ENCODE measurements at places on chromosomes 1 and 21.

- no peak for DNase-seq
Observed at GRCh38 chr1:89866568-89866967, 45.7 kb downstream of the LRRC8D start.

DNA sequence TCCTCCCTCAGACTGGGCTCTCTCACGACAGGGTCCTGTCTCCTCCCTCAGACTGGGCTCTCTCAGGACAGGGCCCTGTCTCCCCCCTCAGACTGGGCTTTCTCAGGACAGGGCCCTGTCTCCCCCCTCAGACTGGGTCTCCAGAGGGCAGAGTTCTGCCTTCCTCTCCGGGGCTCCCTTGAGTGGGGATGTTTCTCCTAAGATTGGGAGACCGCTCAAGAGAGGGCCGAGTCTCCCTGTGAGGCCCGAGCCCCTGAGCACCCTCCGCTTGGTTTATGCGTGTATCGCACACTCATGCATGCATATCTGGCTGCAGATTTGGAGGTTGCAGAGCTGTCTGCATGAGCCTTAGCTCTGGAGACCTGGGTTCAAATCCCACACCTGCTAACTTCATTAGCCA, 39.3 kb upstream of the CSF3R start:
- peak; percentile 39 for DNase-seq

GRCh38 chr21:29168891-29169315, 38.5 kb downstream of the MAP3K7CL start:
- no peak for DNase-seq

GRCh38 chr1:90510143-90510542, 207.0 kb downstream of the BARHL2 start:
- no peak for DNase-seq

DNA sequence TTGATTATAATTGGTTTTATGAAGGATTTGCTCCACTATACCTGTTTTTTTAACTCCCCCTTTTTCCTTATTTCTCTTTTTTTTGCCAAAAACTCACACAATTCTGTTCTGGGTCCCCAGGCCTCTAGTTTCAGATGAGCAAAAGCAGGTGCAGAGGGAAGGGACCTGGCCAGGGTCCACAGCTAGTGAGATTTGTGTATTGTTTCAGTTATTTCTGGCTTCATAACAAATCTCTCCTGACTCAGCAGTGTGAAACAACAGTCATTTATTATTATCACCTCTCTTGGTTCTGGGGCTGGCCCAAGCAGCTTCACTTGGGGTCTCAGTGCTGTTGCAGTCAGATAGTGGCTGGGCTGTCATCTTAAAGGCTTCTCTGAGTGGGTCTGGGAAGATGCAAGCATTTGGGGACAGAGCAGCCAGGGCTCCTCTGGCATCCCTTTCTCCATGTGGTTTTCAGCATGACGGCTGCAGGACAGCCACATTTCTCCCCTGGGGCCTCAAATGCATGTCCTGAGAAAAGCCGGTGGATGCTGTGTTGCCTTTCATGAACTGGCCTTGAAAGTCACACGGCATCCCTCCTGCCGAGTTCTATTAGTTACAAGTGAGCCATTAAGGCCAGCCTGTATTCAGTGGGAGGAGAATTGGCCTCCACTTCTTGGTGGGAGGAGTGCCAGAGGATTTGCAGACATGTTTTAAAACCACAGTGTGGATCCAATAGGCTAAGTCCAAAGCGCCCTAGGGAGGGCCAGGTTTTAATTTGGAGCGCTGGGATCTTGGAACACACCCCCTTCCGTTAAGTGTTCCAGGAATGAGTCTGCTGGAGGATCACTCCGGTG, 137.1 kb downstream of the CAMTA1 start:
- DNase-seq, result no peak

GRCh38 chr1:213070406-213070805, 19.4 kb downstream of the RPS6KC1 start:
- no peak for DNase-seq

DNA sequence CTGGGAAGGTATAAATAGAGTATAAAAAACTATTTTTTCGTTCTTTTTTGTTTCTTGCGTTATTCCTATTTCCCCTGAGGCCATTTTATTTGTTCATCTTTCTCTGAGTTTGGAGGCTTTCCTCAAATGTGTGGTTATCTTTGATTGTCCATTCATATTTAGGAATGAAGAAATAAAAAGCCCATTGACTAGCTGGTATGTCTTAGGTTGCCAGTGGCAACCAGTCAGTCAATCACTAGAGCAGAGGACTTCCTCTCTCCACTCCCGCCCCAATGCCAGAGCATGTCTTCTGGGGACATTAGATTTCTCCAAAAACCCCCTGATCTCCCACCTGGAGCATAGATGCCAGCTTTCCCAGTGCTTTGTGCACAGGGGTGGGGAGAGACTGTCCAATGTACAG, 20.7 kb upstream of the FOXE3 start:
- DNase-seq, result no peak

DNA sequence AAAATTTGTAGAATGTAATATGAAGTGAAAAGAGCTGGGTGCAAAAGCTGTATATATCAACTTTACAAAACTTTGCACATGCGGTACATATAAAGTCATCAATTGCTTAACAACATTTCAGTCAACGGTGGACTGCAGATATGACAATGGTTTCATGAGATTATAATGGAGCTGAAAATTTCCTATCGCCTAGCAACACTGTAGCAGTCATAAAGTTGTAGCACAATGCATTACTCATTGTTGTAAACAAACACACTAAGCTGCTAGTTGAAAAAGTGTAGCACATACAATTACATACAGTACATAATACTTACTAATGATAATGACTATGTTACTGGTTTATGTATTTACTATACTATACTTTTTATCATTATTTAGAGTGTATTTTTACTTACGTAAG, 64.0 kb downstream of the RGS7 start:
- DNase-seq, result no peak

- no peak for DNase-seq
Observed at GRCh38 chr1:2473198-2473597, 2.9 kb upstream of the PLCH2 start.

DNA sequence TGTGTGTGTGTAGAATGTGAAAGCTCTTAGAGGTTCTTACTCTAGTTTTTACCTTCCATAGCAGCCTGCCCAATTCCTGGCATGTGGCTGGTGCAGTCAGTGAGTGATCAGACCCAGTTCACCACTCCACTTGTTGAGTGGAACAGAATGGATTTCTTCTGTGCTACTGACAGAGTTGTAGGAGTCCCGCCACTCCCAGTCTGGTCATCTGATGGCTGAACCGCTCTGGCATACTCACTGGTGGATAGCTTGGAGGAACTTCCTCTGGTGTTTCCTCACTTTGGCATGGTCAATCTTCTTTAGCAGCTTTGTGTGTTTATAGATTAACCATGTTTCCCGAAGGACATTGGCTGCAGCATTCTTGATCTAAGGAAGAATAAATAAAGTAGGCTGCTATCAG, 106.7 kb upstream of the ADAR start:
- no peak for DNase-seq

DNA sequence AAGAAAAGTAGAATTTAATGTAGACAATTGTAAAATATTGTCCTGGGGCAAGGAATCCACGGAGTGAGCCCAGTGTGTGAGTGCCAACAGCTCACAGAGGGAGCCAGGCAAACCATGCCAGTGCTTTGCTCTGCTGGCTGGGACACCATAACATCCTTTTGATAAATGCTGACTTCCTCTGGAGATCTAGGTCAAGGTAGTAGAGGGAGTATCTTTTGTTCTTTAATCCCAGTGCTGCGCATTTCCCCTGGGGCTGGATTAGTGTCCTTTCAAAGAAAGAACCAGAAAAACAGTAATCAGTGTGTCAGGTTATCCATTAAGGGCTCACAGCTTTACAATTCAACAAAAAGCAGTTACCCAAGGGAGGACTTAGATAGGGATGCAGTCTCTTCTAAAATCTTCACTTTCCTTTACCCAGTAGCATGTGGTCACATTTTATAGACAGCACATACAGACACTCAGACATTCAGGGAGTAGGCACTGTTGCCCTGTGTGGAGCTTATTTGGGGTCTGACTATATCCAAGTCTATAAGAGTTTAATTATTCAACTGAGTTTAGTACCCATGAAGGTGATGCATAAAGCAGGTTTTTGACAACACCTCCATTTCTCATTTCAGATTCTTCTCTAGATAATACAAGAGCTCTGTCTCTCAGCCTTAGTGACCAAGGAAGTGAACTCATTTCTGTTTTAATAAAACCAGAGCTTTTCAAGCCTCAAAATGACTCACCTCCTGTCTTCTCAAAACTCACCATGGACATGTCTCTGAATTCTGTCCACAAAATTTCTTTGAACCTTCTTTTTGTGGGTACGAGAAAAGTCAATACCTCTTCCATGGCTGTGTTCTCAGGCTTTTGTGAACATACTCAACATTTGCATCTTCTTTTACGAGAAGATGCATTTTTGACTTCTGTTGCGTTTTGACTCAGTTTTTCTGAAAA, 215.3 kb downstream of the BRINP2 start:
- DNase-seq, result no peak

GRCh38 chr1:58392083-58392482, 154.4 kb downstream of the OMA1 start:
- DNase-seq, result no peak

DNA sequence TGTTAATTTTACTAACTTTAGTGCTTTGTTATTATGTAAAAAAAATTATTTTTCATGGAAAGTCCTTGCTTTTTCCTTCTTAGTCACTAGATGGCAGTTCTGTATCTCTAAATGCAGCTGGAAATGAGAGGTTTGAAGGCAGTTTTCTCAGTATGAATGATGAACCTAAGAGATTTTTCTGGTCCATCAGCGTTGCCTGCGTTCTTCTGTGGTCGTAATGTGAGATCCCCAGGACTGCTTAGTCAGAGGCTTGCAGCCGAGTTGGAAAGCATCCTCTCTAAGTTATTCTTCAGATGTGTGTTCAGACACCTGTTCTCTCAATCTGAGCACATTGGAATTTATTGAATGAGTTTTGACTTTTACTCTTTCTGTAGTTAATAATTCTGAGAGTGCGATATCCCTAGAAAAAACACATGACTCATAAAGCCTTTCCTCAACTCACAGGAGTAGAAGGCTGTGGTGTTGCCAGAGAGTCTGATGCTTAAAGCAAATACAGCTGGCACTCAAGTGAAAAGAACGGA, 99.3 kb downstream of the FMN2 start:
- no peak for DNase-seq

DNA sequence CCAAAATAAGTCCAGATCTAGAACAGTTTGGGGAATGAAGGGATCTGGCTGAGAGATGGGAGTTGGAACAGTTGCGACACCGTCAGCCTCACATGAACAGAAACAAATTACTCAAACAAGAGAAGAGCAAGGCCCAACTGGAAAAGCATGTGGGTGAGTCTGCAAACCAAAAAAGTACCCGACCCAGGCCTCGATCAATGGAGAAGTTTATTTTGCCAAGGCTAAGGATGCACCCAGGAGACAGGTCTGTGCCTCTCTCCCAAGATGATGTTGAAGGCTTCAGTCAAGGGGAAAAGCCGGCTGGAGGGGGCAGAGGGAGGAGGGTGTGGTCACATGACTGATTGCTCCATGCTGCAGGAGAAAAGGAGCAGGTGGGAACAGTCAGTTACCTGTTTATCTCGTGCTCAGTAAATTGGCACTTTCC, 42.3 kb downstream of the KRTAP10-1 start:
- DNase-seq, result no peak

GRCh38 chr1:64539781-64540218, 69.9 kb downstream of the CACHD1 start:
- no peak for DNase-seq

DNA sequence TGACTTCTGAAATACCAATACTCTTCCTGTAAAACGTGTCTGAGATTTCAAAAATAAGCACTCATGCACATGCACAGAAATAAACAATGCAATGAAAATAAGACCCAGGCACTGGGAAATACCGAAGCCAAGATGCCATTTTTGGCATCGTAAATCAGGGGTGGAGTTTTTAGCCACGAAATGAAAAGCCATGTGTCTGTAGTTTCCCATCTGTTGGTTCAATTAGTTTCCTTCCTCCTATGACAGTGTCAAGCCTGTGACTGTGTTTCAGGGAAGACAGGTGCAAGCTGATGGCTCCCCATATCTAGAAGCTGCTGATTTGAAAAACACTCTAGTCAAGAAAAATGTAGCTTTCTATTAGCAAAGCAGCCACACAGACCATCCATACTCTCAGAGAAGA, 480.4 kb upstream of the CAMK1G start:
- DNase-seq, result no peak

DNA sequence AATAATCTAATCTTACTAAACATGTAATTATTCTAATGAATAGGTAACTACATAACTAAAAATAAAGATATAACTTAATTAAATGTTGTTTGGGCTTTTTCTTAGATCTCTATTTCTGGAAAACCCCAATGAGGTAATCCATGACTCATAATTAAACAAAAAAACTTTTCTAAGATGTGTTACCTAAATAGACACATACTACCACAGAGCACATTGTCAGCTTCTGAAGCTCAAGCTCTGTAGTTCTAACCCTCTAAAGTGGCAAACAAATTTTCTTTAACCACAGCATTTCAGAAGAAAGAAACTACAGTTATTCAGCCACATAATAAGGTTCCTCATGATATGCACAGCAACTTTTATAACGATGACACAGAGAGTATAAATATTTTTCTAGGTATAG, 4.2 kb downstream of the OR6K3 start:
- DNase-seq, result no peak

GRCh38 chr1:172753964-172754363, 95.1 kb downstream of the FASLG start:
- DNase-seq, result no peak

GRCh38 chr1:209988706-209989105, 50.7 kb downstream of the SYT14 start:
- DNase-seq, result no peak

DNA sequence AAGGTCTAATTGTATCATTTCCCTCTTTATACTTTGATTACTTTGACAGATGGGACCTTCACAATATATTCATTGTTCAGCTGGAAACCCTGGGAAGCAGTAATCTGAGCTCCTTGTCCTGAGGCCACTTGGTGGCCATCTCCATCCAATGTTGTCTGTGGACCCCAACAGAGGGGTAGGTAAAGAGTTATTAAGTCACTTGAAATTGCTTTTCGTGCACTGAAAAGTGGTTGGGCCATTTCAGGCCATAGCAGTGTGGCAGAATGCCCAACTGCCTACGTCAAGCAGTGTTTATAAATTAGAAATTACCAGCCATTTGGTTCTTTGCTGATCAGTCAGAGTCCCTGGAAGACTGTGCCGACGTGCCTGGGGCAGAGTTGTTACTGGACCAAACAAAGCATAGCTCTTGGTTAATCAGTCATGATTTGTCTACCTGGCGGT, 308.3 kb upstream of the USP25 start:
- DNase-seq, result no peak

DNA sequence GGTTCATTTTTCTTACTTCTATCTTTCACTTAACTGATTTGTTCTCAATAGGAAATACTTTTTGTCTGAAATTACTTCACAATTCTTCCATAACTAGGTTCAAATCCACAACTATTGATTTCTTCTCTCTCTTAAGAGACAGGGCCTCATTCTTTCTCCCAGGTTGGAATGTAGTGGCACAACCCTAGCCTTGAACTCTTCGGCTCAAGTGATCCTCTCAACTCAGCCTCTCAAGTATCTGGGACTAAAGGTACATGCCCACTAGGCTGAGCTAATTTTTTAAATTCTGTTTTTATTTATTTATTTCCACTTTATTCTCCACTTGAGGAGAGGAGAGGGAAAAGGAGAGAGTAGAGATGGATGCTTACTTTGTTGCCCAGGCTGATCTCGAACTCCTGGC, 370.4 kb upstream of the PLXNA2 start:
- no peak for DNase-seq
